Right ventricle myocardium inferior (tissue), 1 donor: ENCODE measurements at places on chromosomes 1 and 21. TPM values are rescaled to one million over a fixed set of nuclear protein-coding genes. Genes with fewer than 3 reads are reported as not detected.

DNA sequence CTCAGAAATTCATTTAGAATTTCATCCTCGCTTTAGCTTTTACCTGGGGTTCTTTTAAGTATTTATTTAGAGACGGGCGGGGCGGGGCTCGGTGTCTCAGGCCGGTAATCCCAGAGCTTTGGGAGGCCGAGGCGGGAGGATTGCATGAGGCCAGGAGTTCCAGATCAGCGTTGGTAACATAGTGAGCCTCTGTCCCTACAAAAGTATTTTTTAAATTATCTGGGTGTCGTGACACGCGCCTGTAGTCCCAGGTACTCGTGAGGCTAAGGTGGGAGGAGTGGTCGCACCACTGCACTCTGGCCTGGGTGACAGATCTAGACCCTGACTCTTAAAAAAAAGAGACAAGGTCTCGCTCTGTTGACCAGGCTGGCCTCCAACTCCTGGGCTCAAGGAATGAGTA, 942 bp upstream of the RSBN1 start:
- no peak for DNase-seq

DNA sequence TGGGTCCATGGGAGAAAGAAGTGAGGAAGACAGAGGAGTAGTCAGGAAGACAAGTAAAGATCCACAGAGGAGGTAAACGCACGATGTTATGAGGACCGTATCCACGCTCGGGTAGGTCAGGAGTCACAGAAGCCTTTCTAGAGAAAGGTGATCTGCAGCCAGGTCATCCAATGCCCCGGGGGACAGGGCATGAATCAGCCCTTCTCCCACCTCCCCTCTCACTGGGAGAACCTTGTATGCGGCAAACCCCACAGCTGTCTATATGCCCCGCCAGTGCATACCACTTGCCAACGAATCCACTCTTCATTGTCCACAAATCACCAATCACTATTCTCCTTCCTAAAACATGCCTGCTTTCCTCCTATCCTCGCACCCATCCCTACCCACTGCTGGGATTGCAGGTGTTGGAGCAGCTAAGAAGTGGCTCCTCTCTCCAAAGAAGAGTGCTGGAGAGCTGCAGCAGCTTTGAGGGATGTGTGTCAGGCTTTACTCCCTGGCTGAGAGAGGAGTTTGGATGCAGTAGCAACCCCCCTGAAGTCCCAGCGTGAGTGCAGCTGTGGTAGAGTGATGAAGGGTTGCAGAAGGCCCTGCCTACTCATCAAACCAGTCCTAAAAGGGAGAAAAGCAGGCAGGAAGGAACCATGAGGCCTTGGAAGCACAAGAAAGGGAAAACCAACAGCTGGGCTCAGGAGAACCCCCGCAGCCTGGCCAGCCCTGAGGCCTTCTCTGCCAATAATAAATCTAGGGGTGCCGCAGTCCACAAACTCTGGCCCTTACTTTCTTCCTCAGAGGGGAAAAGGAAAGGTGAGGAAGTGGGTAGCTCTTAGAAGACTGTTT, 102.2 kb upstream of the GADD45A start:
- no peak for DNase-seq

DNA sequence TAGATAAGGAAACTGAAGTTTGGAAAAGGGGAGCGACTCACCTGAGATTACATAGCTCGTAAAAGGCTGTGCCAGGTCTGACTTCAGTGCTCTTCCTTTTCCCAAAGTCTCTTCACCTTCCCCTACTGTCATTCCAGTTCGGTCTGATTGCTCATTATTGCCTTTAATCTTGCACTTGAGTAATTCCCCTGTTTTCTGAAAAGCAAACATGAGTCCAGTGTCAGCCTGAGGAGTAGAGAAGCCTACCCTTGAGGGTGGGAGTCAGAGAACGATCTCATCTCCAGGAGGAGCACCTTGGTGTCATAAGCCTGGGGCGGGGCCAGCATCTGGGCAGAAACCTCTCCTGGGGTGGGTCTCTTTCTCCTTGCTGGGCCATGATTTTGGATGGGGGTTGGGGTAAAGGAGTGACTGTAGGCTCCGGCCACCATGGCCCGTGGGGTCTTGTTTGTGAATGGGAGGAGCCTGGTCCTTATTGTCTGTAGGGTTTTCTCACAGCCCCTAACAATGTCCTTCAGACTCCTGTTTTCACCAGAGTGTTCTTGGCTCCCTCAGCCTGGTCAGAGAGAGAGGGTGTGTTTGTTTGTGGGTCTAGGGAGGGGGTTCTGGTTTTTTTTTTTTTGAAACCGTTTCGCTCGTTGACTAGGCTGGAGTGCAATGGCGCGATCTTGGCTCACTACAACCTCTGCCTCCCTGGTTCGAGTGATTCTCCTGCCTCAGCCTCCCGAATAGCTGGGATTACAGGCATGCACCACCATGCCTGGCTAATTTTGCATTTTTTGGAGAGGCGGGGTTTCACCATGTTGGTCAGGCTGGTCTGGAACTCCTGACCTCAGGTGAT, 6.0 kb downstream of the VANGL2 start:
- DNase-seq, result no peak

DNA sequence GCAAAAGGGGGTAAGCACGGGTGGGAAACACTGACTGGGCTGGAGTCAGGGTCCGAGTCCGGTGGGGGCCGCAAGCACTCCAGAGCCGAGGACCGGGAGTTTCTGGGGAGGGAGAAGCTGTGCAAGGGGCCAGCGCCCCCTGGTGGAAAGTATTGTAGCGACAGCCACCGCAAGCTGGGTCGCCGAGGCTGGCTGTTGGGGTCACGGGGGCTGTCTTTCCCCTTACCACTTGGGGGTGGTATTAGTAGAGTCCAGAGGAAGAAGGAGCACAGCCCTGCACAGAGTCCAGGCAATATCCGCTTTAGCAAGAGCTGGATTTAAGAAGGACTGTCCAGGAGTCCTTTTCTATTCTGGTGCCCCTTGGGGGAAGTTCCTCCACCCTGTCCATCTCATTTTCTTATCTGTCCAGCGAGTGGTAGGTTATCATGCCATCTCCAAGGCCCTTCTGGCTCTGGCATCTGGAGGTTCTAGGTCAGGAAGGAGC, 17.9 kb upstream of the ETV3 start:
- peak; percentile 89 for DNase-seq

GRCh38 chr1:211469938-211470529, 21.9 kb downstream of the RD3 start:
- peak; percentile 82 for DNase-seq

- no peak for DNase-seq
These were observed 10.5 kb downstream of the LDLRAP1 start for GRCh38 chr1:25553749-25554429.

DNA sequence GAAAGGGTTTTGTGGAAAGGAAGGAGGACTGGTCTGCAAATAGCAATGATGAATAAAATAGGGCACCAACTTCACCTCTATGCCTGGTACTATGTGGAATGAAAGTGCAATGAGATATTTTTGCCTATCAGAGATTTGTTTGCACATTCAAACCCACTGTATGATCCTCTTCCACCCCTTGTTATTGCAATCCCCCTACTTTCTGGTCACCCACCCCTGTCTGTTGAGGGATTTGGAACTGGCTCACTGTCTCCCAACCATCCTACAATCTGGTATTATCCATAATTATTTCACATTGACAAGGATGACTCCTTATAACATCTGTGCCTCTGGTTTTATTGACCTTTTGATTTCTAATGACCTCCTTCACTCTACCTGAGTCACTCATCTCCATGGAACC, 42.4 kb downstream of the CD55 start:
- no peak for DNase-seq

DNA sequence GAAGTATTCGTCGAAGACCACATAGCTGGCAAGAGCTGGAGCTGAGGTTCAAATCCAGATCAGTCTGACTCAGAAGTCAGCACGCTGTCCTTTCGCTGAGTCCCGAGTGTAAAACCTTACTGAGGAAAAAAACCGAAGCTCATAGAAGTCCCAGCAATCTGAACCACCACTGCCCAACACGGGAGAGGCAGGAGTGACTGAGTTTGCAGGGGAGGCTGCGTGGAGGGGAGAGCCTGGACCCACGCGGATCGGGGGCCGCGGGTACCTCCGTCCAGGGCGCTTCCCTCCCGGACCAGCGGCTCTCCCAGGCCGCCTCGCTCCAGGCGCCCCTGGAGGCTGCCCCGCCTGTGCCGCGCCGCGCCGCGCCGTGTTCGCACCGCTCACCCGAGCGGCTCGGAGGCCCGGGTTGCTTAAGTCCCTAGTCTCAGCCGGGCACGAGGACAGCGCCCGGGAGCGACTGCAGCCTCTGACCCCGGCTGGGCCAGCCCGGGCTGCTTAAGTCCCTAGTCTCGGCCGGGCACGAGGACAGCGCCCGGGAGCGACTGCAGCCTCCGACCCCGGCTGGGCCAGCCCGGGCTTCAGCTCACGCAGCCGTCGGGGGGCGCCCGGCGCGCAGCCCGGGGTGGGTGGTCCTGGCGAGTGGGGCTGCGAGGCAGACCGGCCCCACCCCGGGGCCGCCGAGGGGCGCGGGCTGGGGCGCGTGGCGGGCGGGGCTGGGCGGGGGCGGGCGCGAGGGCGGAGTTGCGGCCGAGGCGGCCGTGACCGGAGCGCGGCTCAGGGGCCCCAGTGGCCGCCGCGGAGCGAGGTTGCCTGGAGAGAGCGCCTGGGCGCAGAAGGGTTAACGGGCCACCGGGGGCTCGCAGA, at the start of gene ADAMTSL4:
Gene ADAMTSL4 (plus strand): TSS at position 777 of the 864 bp plus-strand sequence. CDS start 2,881 bp downstream, outside the sequence.
- peak; percentile 86 for DNase-seq

GRCh38 chr21:24714646-24715200, 892.6 kb downstream of the MRPL39 start:
- DNase-seq, result no peak

- DNase-seq, result no peak
These were observed 26.5 kb downstream of the RERE start for GRCh38 chr1:8790987-8791386.

GRCh38 chr1:116769561-116769977, 15.3 kb downstream of the CD2 start:
- DNase-seq, result no peak

- no peak for DNase-seq
These were observed 82.1 kb downstream of the MT1HL1 start for GRCh38 chr1:236922190-236922589.

- no peak for DNase-seq
These were observed 285.7 kb downstream of the TM2D1 start for GRCh38 chr1:61439234-61439633.

DNA sequence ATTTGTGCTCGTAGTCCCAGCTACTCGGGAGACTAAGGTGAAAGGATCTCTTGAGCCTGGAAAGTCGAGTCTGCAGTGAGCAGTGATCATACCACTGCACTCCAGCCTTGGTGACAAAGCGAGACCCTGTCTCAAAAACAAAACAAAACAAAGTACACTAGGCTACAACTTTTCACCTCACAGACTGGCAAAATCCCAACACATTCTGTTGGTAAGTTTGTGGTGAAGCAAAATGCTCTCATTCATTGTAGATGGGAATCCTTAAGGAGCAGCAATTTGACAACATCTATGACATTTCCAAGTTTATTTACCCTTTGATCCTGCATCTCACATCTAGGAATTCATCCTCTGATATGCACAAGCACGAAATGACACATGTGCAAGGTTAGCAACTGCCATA, 20.2 kb upstream of the SLC1A7 start:
- no peak for DNase-seq

GRCh38 chr1:36155408-36156328, at the start of gene MAP7D1:
TSS of gene MAP7D1 (plus strand) at chr1:36156160. CDS start at chr1:36156418, 258 bp downstream.
- peak; percentile 95 for DNase-seq

DNA sequence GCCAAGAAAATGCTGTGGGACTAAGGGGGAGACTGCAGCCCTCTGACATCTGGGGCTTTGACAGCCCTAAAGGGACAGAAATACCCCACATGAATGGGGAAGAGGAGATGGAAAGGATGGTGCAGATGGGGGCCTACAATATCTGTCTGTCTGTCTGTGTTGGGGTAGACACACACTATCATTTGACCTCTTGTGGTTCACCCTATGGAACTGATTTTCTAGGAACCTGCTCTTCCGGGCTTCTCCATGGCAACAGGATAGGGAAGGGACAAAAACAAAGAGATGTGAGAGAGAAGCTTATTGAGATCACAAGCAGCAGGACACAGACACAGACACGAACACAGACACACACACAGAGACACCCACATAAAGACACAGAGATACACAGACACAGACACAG, 17.1 kb downstream of the KIF21B start:
- no peak for DNase-seq

GRCh38 chr1:66693856-66694255, 58.4 kb upstream of the DYNLT5 start:
- no peak for DNase-seq

NECTIN4 gene
- total RNA-seq, result not detected

AK5 gene
- total RNA-seq, result 0.51 TPM

MFAP2 gene
- total RNA-seq, result 4.8 TPM

SEMA6C gene
- total RNA-seq, result 57.6 TPM

AKIRIN1 gene
- total RNA-seq, result 65.7 TPM

CD84 gene
- 3.4 TPM for total RNA-seq

UQCRH gene
- total RNA-seq, result 1,208 TPM

CTBS gene
- total RNA-seq, result 6.0 TPM

LRRC8C gene
- total RNA-seq, result 7.7 TPM

CRB1 gene
- 0.16 TPM for total RNA-seq

OR2L13 gene
- total RNA-seq, result not detected

GNAT2 gene
- total RNA-seq, result not detected
